Activated T-helper 1 cell treated with anti-CD3 and anti-CD28 coated beads, Interleukin-2, amount 50 U/mL, for 16 hours (primary cell): ENCODE measurements at places on chromosomes 3 and 15.

DNA sequence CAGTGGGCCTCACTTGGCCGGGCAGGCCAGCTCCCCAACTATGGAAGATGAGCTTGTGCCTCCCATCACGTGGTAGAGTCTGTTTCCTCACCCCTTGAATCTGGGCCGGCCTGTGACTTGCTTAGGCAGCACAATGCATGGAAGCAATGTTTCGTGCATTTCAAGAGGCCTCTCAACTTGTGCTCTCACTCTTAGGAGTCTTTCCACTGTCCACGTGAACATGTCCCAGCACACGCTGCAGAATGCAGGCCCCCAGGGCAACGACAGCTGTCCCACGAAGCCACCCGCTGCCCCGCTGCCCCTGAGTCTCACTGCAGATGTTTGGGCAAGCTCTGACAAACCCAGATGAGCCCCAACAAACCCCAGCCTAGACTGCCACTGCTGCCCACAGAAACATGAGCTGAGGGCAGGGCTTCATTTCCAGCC, 27.2 kb upstream of the SLC41A3 start:
- DNase-seq = no peak

- no peak for DNase-seq
These were observed 297.4 kb downstream of the PLCL2 start for GRCh38 chr3:17182166-17182565.

DNA sequence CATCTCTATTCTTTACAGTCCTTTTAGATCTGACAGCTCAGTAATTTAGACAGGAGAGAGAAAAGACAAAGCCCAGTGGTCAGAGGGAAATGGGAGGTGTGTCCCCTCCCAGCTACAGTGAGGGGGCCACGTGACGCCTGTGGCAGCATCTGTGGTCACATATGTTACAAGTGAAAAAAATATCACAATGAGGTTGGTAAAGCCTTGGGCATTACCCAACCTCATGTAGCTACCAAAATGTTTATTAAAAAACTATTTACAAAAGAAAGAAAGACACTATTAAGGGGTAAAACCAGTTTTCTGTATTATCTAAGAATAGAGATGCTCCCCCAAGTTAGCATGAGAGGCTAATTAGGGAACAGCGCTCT, 42.9 kb upstream of the PLCL2 start:
- no peak for DNase-seq

DNA sequence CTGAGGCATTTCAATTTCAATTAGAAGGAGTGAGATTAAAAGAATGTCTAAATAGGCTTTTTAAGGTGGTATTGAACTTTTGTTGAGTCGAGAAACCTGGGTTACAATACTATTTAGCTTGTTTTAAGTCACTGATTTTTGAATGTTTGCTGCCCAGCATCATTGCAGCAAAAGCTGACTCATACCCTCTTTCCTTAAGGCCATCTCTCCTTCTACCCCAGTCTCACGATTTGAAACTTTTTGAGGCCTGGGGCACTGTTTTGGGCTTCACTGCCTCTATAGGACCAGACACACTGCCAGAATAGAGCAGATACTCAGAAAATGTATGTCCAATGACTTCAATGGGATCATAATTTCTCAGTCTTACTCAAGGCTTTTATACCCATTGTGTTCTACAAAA, 319.6 kb upstream of the TGFBR2 start:
- no peak for DNase-seq

- DNase-seq = no peak
These were observed 111.6 kb downstream of the RAB11A start for GRCh38 chr15:65980824-65981456.

GRCh38 chr3:9837701-9838582, 5.9 kb downstream of the RPUSD3 start:
- DNase-seq = no peak

DNA sequence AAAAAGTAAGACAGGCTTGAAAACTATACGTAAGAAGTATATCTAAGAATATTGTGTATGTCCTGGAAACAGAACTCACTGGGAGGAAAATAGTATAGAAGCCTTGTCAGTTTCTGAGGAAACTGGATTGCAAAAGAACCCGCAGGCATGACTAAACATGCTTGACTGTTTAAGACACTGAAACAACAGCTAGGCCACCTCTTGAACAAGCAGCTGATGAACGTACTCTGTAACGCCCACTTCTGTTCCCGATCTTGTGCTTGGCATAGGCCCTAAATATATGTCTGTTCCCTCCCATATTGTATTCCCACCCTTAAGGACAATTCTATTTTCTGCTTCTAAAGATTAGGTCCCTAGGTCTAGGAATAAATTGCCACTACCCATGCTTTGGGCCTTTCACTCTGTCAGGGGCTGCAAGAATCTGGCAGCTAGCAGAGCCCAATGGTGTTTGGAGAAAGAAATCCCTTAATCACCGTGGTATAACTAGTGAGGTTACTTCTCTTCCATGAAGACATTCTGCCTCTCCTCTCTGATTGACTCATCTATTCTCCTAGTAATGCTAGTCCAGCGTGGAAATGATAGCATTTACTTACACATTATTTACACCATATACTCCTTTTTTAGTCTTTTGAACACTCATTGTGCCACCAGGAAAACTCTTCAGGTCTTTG, 46.2 kb downstream of the CD200 start:
- no peak for DNase-seq

GRCh38 chr3:157081626-157082210, 78.2 kb downstream of the CCNL1 start:
- peak; percentile 83 for DNase-seq

DNA sequence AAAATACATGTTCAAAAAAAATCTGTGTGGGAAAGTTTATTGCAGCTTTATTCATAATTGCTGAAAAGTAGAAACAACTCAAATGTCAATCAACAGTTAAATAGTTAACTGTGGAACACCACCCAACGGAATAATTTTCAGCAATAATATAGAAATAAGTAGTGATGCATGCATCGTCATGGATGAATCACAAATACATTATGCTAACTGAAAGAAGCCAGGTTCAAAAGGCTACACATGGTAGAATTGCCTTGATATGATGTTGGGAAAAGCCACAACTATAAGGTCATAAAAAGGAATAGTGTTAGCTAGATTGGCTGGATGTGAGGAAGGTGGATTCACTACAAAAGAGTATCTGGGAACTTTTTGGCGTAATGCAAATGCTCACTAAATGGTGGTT, 82.0 kb downstream of the GMNC start:
- DNase-seq = no peak
